ENCODE measurements at places on chromosomes 3 and 15.

GRCh38 chr3:179149406-179149867 lies 1.3 kb downstream of the PIK3CA start:
- no peak for DNase-seq

- no peak for DNase-seq
Observed at GRCh38 chr15:48896869-48897814, 19.2 kb downstream of the EID1 start.

DNA sequence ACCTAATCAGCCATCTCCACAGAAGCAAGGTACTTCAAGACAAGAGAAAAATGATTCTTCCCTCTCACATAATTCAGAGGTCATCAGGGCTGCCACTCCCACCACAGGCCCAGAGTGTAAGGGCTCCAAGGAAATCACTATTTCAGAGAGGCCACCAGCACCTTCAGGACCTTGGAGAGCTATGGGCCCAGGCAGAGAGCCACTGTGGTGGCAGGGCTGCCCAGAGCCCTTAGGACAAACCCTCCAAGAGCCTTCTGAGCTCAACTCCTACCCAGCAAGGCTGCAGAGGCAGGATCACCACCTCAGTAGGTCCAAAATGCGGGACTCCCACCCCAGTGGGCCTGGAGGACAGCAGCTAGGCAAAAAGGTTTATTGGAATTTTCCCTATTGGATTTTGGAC lies 17.9 kb upstream of the FAN1 start:
- no peak for DNase-seq

DNA sequence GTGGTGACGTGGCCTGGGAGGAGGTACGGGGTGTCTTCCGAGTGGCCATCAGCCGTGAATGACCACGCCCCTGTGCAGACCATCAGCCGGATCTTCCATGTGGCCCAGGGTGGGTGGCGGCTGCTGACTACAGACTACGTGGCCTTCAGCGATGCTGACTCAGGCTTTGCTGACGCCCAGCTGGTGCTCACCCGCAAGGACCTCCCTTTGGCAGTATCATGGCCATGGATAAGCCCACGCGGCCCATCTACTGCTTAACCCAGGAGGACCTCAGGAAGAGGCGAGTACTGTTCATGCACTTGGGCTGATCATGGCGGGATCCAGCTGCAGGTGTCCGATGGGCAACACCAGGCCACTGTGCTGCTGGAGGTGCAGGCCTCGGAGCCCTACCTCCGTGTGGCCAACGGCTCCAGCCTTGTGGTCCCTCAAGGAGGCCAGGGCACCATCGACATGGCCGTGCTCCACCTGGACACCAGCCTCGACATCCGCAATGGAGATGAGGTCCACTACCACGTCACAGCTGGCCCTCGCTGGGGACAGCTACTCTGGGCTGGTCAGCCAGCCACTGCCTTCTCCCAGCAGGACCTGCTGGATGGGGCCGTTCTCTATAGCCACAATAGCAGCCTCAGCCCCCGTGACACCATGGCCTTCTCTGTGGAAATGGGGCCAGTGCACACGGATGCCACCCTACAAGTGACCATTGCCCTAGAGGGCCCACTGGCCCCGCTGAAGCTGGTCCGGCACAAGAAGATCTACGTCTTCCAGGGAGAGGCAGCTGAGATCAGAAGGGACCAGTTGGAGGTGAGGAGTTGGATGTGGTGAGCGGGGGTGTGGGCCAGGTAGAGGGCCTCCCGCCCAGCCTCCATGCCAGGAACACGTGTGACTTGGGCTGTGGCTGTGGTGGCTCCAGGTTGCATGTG lies 178.4 kb downstream of the TBC1D2B start:
- no peak for DNase-seq
